ENCODE measurements at places on chromosomes 16 and 17.

- peak; percentile 38 for DNase-seq
Measured at GRCh38 chr17:46818316-46818928, at the start of gene WNT3. WNT3 (minus strand) TSS chr17:46818692; CDS start chr17:46818597, 95 bp downstream.

GRCh38 chr17:57257895-57258851, 1.9 kb downstream of the MSI2 start:
- DNase-seq = no peak

DNA sequence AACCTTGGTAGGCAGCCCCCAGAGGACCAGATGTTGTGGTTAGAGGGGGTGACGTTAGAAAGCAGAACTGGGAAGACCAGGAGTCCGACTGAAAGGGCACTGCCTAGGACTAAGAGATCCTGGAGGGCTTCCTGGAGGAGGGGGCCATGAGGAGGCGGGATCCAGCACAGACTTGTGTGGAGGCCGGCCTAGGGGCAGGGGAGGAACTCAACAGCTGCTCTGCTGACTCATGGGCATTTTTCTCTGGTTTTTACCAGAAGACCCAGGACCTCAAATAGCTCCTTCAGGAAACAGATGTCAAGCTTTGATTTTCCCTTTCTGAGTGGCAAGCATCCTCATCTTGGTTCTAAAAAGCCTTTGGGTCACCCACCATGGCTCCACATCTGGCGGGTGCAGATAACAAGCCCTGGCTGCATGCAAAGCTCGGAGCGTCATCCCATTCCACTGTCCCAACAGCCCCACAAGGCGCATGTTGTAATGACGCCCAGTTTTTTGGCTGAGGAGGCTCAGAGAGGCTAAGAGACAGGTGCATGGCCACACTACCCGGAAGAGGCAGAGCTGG, 29.0 kb downstream of the IL21R start:
- DNase-seq = no peak

GRCh38 chr16:50245417-50246298, 20.7 kb upstream of the ADCY7 start:
- DNase-seq = peak; percentile 69

- DNase-seq = no peak
Measured at GRCh38 chr17:32156656-32157055, 14.4 kb downstream of the RHOT1 start.

- DNase-seq = peak; percentile 70
Measured at GRCh38 chr17:65099941-65100315, 37.2 kb upstream of the RGS9 start.

DNA sequence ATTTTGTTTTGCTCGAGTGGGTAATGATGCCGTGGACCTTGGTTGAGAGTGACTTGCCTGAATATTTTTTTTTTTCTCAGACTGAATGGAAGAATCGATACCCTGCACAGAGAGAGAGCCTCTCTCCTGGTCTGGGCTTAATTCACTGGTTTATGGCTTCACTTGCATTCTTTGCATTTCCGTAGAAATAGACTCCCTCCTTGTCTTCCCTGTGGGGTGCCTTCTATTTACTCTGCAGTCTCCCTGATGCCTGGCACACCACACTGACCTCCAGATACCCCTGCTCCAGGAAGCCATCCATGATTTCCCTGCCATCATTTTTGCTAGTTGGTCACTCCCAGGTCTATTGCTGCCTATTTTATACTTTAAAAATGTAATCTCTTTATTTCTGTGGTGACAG, 238.0 kb downstream of the SNX29 start:
- no peak for DNase-seq

DNA sequence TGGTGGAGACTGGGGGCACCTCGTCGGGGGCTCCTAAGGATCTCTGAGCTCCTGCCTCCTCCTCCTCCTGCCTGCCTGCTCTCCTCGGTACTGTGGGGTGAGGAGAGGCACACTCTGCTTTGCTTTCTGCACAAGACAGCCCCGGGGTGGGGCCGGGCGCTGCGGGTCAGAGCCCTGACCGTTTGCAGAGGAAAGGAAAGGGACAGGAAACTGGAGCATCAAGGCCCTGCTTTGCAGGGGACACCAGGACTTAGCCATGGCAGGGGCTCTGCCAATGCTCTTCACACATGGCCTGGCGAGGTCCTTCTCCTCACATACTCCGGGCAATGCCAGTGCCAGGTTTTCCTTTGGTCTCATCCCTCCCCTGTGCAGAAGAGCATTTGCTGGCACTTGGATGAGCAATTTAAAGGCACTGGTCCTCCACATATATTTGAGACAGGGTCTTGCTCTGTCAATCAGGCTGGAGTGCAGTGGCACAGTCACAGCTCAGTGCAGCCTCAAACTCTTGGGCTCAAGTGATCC, 23.8 kb upstream of the DOC2B start:
- DNase-seq = no peak

DNA sequence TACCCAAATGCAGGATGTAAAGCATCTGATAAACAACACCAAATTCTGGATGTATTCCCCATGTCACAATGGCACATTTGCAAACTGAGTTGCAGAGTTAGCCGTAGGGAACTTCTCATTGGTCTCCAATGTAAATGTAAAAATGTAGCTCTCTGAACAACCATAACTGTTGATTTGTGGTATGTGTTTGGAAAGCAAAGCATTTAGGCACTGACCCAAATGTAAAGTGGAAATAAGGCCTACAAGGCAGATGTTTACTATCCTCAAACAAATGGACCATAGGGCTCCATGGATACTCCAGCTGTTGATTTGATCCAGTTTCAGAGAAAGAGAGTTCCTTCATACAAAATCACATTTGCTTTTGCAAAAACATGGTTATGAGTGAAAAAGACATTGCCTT, 223.0 kb upstream of the ELAC2 start:
- DNase-seq = no peak

GRCh38 chr17:66691644-66692420, 143.1 kb upstream of the CACNG5 start:
- DNase-seq = no peak

GRCh38 chr17:82613283-82614094, 34.8 kb downstream of the WDR45B start:
- DNase-seq = no peak

- no peak for DNase-seq
Measured at GRCh38 chr17:31843070-31843745, 15.8 kb downstream of the COPRS start.

DNA sequence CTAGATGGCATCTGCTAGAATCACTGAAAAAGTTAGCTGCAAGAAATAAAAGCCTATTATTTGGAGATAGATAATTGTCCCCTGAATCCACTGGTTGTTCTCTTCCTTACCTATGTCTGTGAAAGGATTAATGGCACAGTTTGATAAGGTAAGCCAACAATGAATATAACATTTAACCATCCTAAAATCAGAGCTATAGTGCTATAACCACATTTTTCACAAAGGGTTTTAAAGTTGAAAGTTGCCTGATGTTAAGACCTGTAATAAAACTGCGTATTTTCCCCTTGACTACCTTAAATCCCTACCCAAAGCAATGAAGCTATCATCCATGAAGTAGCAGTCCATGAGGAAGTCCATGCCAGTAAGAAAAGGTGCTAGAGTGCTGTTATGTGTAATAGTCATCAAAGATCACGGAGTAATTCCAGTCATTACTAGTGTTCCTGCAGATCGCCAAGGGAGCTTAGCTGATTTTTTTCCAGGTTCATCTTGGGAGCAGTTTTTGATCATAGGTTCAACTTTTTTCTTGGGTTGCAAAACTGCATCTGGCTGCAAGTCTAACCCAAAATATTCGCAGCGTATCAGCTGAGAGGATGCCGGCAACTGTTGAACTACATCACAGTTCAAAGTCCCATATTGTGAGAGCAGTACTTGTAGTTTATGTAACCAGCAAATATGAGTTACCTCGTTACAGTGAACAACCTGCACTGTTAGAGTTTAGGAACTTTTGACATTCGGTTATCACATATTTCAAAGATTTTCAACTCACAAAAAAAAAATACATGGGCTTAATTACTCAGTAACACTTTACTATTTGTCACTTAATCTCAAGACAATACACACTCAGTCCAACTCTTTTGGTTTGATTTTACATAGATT, 18.2 kb upstream of the RSL1D1 start:
- no peak for DNase-seq

GRCh38 chr16:26363581-26363980, 671.8 kb downstream of the HS3ST4 start:
- no peak for DNase-seq

- DNase-seq = no peak
Measured at GRCh38 chr17:49566668-49567071, 9.0 kb upstream of the NXPH3 start.

DNA sequence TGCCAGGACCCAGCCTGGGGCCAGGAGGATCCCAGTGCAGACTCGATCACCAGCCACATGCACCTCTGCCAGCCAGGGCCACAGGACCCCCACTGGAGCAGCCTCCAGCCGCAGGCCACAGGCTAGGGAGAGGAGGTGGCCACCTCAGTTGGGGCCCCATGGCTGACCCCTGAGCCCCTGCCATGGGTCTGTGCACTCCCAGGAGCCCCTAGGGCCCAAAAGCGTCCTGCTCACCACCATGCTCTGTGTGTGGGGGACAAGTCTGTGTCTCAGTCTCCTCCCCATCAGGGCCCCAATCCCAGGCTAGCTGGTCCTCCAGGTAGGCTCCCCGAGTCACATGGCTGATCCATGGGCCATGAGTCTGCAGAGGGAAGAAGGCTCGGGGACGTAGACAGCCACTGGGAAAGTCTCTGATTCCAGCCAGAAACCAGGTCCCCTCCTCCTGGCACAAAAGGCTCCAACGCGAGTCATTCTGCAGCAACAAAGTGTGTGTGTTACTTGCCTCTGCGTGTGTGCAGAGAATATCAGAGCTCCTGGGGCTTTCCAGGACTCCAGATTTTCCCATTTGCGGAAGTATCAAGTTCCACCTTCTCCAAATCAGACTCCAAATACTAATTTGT, 6.1 kb upstream of the PRSS8 start:
- no peak for DNase-seq

DNA sequence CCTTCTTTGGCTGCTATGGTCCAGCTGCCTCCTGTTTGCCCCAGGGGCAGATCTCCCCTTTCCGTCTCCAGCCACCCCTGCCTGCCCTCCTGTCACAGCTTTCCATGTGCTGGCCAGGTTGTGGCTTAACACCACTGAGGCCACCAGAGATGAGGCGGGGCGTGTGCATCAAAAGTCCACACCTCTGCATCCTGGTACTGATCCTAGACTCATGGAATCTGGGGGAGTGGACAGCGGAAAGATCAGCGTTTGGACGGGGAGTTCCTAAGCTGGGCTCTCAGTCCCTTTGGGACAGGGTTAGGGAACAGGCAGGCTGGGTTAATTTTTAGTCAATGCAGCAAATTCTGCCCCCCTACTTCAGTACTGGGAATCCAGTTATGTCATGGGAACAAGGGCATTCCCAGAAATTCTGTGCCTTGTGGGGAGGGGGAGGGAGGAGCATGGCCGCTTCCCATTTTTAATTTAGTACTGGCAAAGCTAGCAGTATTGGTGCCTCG, 3.9 kb downstream of the IGFBP4 start:
- DNase-seq = no peak
